Epithelial cell of esophagus (primary cell): ENCODE measurements at places on chromosomes 1 and 21.

- peak; percentile 61 for DNase-seq
Observed at GRCh38 chr1:66033781-66034180, 241.1 kb downstream of the PDE4B start.

GRCh38 chr1:25945761-25946160, 39.5 kb upstream of the STMN1 start:
- peak; percentile 13 for DNase-seq

DNA sequence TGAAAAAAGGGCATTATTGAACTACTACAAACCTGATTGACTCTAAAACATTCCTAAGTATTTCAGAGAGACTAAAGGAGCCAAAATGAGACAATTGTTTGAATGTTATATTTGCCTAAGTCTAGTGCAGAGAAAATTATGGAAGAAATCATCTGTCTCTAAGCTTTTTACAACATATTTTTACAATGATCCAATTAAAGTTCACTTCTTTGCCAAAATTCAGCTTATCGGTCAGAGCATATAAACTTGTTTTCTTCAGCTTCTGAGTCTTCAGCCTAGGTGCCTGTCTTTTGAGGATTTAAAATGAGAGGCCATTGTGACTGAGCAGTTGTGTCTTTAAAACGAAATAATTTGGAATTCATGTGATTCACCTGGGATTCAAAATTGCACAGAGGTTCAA, 181.2 kb upstream of the SGIP1 start:
- no peak for DNase-seq

DNA sequence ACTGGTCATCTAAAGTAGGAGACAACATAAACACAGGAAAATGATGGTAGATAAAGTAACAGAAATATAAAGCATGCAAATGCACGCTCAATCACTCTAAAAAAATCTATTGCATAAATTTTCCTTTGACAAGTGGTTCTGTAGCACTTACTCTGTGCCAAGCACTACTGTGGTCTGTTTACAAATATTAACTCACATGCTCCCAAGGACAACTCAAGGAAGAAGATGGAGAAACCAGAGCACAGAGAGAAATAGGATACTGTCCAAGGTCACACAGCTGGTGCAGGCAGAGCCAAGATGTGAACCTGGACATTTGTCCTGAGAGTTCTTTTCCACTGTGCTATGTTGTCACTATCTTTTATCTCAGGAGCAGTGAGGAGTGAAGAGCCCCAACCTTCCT, 105.2 kb downstream of the PAPPA2 start:
- no peak for DNase-seq

- peak; percentile 99 for DNase-seq
Observed at GRCh38 chr21:38277501-38278131, 20.8 kb downstream of the KCNJ15 start.

DNA sequence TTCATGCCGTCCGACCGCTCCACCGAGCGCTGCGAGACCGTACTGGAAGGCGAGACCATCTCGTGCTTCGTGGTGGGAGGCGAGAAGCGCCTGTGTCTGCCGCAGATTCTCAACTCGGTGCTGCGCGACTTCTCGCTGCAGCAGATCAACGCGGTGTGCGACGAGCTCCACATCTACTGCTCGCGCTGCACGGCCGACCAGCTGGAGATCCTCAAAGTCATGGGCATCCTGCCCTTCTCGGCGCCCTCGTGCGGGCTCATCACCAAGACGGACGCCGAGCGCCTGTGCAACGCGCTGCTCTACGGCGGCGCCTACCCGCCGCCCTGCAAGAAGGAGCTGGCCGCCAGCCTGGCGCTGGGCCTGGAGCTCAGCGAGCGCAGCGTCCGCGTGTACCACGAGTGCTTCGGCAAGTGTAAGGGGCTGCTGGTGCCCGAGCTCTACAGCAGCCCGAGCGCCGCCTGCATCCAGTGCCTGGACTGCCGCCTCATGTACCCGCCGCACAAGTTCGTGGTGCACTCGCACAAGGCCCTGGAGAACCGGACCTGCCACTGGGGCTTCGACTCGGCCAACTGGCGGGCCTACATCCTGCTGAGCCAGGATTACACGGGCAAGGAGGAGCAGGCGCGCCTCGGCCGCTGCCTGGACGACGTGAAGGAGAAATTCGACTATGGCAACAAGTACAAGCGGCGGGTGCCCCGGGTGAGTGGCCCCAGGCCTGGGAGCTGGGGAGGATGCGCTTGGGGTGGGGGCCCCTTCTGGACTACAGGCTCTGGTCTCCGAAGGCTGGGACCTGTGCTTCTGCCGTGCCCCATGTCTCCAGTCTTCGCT, 1.1 kb downstream of the SKI start:
- DNase-seq, result peak; percentile 52

- DNase-seq, result peak; percentile 74
Observed at GRCh38 chr1:61674221-61674620, 50.7 kb downstream of the TM2D1 start.

DNA sequence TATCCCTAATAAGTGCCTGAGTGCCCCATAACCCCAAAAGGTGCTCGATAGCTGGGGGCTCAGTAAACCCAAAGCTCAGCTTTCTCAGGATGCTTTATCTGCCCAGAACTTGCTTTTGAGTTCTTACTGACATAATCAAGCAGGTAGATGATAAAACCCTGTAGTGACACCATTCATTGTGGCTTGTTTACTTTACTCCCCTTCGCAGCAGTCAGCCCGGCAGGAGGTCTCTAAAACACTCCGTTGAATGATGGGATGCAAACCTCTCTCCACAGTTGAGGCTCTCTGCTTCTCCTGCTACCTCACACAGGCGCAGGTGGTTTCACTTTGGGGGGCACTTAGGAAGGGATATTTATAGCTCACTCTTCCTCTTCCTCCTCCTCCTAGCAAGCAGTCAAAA, 349.4 kb downstream of the HLX start:
- DNase-seq, result no peak

GRCh38 chr1:30511563-30511962, 211.8 kb downstream of the MATN1 start:
- no peak for DNase-seq

- DNase-seq, result no peak
Observed at GRCh38 chr1:76203127-76203526, 128.6 kb downstream of the ST6GALNAC3 start.

DNA sequence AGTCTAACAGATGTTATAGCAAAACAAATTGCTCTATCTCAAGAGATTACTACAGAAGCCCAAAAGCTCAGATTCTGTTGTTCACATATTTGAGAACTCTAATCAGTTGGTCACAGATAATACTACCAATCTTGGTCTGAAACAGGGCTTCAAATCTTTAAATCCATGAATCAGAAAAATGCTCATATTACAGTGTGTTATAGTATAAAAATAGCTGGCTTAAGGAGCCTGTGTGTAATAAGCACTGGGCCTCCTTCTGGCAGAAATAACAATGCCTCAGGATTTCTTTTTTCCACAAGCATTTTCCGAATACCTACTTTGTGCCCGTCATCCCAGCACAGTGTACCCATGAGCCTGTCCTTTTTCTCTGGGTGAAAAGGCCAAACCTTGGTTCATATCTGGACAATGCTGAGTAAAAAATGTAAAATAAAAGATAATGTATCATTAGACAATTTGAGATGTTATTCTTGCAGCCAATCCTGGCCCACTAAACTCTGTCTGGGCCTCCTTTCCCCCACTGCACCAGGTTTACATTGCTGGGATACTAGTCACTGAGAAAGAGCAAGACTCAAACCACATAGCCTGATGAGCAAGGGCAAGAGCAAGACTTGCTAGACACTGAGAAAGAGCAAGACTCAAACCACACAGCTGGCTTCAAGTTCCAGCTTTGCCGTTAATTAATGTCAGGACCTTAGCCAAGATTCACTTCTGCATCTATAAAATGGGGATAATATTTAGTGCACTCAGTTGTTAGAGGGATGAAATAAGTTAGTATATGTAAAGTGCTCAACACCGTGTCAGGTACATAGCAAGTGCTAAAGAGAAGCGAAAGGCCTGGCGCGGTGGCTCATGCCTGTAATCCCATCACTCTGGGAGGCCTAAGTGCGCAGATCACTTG, 17.0 kb upstream of the ADAR start:
- DNase-seq, result no peak

DNA sequence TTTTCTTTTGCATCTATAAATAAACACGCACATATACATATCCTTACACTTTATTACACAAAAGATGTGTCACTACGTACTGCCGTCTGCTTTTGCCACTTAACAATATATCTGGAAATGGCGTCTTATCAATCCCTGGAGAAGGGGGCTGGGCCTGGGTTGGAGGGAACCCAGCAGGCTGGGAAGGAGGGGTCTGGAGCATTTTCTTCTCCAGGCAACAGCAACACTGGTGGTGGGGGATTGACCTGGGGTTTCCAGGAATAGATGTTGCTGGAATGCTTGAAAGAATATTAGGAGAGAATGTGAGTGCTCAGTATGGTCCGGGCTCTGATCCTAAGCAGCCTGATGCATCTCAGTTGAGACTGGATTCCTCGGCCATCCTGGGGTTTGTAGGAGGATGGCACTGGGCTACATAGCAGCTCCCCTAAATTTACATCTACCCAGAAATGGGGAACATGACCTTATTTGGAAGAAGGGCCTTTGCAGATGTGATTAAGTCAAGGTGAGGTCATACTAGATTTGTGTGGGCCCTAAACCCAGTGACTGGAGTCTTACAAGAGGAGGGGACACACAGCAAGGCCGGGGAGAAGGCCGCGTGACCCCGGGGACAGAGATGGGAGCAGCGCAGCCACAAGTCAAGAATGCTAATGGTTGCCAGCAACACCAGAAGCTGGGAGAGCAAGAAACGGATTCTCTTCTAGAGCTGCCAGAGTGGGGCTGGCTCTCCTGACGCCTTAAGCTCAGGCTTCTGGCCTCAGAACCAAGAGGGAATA, 98.6 kb downstream of the SIK1 start:
- no peak for DNase-seq

GRCh38 chr1:183632114-183632513, 3.5 kb downstream of the ARPC5 start:
- DNase-seq, result peak; percentile 54

- DNase-seq, result no peak
Observed at GRCh38 chr21:42257091-42257765, 38.3 kb downstream of the ABCG1 start.

DNA sequence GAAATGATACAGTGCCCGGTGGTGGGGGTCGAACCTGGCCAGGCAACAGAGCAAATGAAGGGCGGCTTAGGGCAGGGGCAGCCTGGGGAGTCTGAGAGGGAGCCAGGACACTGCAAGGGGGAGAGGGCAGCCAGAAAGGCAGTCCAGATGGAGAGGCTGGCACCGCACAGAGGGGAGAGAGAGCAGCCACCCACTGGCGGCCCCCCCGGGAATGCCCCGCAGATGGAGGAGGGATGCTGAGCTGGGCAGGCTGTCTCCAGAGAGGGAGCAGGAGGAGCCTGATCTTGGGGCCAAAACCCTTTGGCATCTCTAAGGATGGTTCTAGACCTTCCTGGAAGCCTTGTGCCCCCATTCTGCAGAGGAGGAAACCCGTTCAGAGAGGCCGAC, 112.3 kb downstream of the LACTBL1 start:
- no peak for DNase-seq

- DNase-seq, result no peak
Observed at GRCh38 chr1:213826891-213827290, 160.9 kb upstream of the PROX1 start.

DNA sequence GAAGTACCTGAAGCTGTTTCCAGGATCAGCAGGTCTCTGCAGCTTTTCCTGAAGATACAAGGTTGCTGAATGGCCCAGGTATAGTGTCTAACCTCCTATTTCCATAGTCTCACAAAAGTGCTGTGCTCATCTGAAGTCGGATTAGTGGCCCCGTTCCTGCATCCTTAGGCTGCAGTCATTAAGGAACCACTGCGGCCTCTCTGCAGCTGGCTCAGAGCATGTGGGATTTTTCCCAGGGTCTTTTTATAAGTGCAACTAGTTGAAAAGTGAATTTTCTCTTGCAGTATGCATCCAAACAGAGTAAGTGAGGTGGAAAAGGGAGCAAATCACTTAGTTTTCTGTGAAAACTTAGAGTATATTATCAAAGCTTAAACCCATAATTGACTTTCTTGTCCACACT, 565.3 kb upstream of the NEGR1 start:
- no peak for DNase-seq
